ENCODE measurements at places on chromosomes 13 and 19. TPM values are rescaled to one million over a fixed set of nuclear protein-coding genes. Genes with fewer than 3 reads are reported as not detected.
A peak's percentile ranks its signal among the peaks of the same experiment; 100 is the strongest.

GRCh38 chr13:99498171-99499161 is 2.8 kb upstream of the TM9SF2 start:
- peak; percentile 99 for DNase-seq

DNA sequence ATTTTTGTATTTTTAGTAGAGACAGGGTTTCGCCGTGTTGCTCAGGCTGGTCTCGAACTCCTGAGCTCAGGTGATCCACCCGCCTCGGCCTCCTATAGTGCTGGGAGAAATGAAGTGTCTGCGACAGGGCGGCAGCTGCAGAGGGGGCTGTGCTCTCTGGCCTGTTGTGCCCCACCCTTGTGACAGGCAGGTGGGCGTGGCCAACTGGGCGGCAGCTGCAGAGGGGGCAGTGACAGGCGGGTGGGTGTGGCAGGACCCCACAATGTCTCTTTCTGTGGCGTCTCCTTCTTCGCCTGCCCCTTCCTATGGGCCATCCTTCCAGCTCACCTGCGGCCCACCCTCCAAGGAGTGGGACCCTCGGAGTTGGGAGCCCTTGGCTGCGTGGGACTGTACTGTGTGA is 11.8 kb downstream of the STK11 start:
- no peak for DNase-seq

- DNase-seq, result no peak
Measured at GRCh38 chr19:577439-578392, 5.3 kb downstream of the BSG start.

DNA sequence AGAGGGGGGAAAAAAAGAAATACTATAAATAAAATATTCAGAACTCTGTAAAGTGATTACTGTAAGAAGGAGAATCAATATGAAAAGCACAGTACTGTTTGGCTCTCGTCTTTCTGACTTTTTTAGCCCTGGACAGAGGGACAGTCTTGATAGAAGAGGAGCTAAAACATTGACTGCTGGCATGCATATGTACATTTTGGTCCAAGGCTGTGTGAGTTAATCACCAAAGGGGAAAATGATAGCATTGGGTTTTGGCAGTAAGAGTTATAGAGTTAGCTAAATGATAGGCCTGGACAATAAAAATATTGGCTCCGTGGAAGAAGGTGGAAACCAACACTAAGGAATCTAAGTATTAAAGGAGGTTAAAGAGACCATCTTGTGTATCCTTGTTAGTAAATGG is 50.3 kb downstream of the RAP2A start:
- DNase-seq, result no peak

GRCh38 chr13:103250071-103250470 is 183.9 kb upstream of the SLC10A2 start:
- DNase-seq, result no peak

DNA sequence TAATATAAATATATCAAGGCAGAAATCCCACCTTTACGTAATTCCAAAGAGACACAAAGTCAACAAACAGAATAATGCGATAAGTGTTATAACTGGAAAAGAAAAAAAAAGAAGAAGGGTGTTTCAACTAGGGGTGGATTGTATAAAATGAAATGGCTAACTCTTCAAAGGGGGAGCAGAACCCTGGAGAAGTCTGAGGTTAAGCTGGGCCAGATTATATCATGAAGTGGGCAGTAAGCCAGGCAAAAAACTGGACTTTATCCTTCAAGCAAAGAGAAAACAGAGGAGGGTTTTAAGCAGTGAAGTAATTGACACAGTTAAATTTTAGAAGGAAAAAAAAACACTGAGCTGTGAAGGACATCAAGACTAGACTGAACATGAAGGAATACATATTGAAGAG is 41.9 kb downstream of the TBC1D4 start:
- no peak for DNase-seq

GRCh38 chr19:34504273-34504808 is 22.8 kb downstream of the WTIP start:
- peak; percentile 21 for DNase-seq

DNA sequence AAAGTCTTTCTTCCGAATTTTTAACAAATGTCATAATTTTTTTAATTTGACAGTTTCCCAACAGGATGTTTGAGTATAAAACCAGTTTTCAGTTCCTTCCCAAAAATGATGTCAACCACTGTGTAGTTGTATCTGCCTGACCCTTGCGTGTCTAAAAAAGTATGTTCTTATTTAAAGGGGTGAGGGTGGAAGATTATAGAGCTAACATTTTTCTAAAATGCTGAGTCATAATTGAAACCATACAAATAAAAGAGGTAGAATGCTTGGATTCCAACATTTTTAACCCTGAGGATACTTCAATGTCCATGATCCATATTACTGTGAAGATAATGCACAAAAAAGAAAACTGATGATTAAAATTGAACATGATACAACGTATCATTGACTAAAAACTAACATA is 1388.8 kb downstream of the UQCRFS1 start:
- DNase-seq, result no peak

- DNase-seq, result peak; percentile 93
Measured at GRCh38 chr19:1239796-1240737, 1.5 kb upstream of the ATP5F1D start.

DNA sequence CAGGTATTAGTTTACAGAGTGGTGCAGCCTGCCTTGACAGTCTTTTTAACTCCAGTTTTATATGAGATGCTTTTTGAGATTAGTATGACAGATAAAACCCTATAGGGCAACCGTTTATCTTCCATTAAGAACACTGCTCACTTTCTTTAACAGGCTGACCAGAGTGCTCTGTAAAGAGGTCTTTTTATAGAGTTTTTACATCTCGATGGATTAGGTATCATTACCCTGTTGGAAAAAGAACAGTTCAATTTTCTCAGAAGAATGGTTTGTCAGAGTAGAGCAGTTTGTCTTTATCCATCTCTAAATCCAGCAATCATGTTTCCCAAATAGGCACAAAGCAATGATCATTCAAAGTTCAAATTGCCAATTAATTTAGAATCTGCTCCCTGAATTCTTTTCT is 395.2 kb upstream of the ARGLU1 start:
- no peak for DNase-seq

DNA sequence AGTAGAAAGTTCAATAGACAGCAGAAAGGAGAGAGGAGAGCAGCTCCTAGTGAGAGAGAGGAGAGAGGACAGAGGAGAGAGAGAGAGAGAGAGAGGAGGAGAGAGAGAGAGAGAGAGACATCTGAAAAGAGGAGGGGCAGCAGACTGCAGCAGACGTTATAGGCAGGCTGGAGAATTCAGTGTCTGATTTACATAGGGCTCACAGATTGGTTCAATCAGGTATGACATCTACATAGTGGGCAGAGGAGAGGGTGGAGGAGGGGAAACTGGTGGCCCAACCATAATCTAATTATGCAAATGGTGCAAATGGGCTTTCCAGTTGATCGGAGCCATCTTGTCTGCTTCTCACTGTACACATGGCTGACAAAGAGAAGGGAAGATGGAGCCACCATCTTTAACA is 221.3 kb upstream of the TRPC4 start:
- DNase-seq, result no peak

DNA sequence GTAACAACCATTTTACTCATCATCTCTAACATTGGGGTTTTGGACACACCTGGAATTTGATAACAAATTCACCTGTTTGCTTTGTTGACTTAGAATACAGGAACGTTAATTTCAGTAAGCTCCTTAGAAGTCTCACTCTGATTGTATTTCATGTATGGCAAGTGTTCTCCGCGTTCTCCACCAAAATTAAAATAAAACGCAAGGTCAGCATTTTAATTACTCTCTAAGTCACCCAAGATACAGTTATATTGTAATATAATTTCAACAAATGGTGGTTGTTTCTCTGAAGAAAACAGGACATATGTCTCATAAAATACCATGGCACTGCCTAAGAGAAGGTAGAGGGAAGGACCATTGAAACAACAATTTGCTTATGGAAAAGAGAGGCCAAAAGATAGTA is 742.1 kb downstream of the LIG4 start:
- DNase-seq, result no peak

GRCh38 chr13:40480012-40480914 is 186.2 kb downstream of the FOXO1 start:
- DNase-seq, result no peak

PNMA8B gene
- not detected for total RNA-seq

ZNRF4 gene
- not detected for total RNA-seq

CABP5 gene
- total RNA-seq, result not detected

SLAIN1 gene
- total RNA-seq, result 44.2 TPM

MYBPC2 gene
- not detected for total RNA-seq

MED29 gene
- total RNA-seq, result 31.2 TPM
